ENCODE measurements at places on chromosomes 12 and 14.

GRCh38 chr14:37118673-37119366, 53.6 kb downstream of the SLC25A21 start:
- DNase-seq, result no peak

- DNase-seq, result no peak
These were observed 99.5 kb downstream of the NUAK1 start for GRCh38 chr12:106039242-106039641.

GRCh38 chr12:124115976-124116690, 143.1 kb downstream of the ZNF664 start:
- no peak for DNase-seq

DNA sequence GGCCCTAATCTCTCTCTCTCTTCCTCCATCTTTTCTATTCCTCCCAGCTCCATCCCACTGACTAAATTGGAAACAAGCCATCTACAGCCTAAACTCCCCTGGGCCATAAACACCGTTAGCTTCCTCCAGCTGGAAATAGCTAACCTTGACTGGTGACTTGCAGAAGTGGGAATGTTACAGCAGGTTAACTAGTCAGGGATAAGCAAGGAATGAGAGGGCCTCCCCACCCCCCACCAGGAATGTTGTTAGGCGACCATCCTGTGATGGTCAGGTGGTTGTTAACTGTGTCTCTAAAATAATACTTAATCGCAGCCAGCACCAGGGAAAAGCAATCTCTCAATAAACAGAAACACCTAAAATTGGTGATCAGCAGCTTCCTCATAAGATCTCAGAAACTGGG, 40.8 kb downstream of the MIS18BP1 start:
- DNase-seq, result no peak

DNA sequence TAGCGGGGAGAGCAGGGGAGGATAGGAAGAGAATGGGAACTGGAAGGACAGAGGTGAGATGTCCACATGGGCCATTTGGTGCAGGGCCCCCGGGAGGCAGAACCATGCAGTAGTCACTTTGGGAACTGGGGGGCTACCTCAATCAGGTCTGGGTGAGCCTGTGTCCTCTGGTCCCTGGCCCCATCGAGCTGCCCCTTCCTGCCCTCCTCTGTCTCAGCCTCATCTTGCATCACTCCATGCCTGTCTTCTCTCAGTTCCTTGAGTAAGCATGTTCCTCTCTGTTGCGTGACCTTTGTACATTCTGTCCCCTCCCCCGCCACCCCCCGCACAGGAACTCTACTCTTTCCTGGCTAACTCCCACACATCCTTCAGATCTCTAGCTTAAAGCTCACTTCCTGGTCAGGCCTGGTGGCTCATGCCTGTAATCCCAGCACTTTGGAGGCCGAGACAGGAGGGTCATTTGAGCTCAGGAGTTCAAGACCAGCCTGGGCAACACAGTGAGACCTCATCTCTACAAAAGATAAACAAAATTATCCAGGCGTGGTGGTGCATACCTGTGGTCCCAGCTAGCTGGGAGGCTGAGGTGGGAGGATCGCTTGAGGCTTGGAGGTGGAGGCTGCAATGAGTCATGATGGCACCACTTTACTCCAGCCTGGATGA, 23.2 kb downstream of the FOS start:
- DNase-seq, result no peak

DNA sequence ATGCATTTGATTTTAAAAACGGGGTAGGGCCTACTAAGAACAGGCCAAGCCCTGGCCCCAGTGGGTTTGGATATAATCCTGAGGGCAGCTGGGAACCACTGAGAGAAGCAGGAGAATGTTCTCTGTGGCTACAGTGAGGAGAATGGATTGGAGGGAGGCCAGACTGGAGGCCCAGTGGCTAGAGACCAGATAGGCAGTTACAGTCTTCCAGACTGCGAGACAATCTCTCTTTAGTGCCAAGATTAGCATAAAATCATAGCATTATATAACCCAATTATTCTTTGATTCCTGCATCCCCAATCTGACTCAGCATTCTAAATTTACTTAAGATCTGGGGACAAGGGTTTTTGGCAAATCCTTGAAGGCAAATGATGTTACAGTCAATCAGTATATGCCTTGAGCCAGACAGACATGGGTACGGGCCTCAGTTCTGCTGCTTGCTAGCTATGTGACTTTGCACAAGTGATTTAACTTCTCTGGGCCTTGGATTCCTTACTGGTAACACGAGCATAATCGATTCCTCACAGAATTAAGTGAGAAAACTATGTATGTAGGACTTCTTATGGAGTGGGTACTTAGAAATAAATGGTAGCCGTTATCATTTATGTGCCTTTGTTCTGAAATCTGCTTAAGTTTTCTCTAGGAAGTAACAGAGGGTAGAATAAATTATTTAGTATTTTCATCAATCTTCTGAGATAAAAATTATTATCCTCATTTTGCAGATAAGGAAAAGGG, 18.3 kb downstream of the NINJ2 start:
- DNase-seq, result no peak

- no peak for DNase-seq
These were observed 35.3 kb downstream of the CD9 start for GRCh38 chr12:6235499-6235898.

DNA sequence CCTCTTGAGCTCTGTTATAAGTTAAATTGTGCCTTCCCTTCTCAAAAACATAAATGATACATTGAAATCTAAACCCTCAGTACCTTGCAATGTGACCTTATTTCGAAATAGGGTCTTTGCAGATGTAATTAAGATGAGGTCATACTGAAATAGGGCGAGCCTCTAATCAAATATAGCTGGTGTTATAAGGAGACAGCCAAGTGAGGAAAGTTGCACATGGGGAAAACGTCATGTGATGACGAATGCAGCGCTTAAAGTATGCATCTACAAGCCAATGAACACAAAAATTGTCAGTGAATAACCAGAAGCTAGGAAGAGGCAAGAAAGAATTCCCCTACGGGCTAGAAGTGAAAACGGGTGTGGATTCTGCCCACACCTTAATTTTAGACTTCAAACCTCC, 305.2 kb upstream of the FOXG1 start:
- DNase-seq, result no peak

DNA sequence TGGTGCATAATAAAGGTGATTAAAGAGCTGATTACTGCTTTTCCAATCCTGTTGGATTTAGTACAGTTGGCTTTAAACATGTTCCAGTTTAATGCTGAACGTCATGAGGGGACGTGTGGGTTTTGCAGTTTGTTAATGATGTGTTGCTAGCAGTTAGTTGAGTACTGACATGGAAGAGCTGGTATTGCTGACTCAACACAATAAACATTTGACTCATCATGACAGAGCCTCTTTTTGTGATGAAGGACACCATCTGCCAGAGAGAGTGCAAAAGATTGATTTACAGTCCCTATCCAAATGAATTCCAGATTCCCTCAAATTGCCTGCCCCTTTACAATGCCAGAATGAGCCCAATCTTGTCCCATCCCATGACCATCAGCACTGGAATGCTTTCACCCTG, 346.2 kb upstream of the PRICKLE1 start:
- DNase-seq, result no peak

GRCh38 chr14:90693413-90693812, 122.8 kb downstream of the TTC7B start:
- no peak for DNase-seq

DNA sequence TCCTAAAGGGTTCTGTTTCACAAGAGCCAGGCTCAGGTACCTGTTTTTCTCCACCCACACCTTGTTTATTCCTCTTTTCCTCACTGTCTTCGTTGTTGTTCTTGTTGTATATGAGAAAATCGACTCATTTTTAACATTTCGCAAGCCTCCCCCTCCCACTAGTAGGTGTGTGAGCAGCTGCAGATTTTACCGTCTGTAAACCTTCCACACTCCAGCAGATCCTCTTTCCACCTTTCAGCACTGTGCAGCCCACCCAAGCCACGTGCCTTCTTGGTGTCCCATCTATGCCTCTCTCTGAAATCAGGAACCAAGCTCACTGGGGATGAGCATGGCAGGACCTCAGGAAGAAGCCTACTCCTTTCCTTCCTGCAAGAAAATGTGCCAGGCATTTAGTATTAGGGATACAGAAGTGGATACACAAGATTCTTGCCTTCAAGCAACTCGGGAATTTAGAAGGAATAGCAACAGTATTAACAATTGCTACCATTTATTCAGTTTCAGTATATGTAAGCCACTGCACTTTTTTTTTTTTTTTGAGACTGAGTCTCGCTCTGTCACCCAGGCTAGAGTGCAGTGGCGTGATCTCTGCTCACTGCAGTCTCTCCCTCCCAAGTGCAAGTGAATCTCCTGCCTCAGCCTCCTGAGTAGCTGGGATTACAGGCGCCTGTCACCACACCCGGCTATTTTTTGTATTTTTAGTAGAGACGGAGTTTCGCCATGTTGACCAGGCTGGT, 113.6 kb downstream of the CHST11 start:
- DNase-seq, result no peak

DNA sequence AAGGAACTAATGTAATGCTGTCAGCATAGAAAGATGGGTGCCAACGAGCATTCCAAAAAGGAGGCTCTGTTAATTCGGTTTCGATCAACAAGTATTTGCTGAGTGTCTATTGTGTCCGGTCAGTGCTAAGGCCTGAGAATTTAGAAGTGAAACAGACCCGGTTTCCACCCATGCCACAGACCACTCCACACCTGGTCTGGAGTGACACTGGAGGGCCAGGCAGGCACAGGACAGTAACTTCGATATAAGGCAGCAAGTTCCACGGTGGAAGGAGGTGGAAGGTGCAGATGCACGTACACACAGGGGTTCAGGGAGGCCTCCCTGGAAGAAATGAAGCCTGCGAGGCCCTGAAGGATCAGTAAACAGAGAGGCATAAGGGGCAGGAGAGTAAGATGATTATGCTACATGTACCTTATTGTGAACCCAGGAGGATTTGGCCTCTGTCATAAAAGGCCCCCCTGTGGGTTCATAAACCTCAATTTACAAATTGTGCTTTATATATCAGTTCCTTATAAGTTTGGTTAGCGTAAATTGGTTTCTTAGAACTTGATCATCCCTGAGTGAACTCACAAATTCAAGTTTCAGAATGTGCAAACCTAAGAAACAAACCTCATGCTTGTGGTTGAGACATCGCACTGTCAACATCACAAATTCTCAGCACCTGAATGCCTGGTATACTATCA, 25.9 kb downstream of the SSH1 start:
- no peak for DNase-seq

DNA sequence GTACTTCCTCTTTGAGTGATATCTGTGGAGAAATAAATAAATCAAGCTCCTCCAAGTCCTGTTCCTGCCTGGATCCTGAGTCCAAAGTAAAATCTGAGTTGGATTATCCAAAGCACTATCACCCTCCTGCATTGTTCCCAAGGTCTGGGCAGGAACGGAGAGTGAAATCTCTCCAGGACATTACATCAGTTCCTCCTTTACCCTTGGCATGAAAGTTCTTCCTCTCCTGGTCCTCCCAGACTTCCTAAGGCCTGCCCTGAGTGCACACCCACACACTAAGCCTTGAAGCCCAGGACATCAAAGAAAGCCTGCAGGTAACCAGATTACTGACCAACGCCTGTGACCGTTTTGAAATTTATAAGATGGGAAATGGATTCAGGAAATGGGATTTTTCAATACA, 206.8 kb upstream of the BCL2L14 start:
- no peak for DNase-seq

DNA sequence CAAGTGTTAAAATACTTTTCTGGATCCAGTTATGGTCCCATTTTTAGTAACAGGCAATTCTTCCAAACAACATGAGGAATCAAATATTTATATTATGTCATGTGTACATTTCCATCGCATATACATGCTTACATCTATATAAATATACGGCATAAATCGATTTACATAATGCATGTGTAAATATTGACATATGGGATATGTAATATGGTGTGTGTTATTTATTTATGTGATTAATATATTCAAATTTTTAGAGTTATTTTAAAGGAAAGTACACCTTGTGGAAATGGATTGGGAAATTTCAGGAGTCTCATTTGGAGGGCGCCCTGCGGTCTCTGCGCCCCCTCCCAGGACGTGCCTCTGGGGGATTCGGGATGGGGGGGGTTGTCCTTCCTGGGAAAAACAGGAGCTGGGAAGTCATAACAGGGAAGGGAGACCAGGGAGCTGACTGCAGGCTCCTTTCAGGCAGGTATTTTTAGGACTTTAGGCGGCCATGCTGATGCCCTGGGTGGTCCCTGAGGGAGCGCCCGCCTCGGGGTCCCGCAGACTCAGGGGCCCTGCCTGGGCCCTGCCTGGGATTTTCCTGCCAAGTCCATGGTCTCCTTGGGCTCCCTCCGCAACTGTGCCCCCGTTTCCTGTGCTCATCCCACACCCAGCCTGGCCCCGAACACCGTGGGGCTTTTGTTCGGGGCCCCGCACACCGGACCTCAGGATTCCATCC, 82.7 kb upstream of the SFSWAP start:
- no peak for DNase-seq

DNA sequence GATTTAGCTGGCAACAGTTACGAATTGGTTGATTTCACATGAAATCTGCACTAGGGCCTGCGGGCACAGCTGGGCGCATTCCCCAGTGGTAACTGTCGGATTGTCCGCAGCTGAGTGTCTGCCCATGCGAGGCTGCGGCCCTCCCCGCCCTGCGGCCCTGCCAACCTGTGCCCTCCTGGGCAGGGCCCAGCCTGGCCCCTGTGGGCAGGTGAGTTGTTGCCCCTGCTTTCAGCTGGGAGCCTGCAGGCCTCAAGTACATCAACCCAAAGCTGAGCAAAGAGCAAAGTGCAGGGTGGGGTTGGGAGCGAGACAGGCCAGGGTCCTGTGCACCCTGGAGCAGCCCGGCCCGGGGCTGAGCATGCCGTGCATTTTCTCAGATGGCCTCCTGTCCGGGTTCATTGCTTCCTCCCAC, 89.1 kb downstream of the ADGRD1 start:
- DNase-seq, result no peak

GRCh38 chr14:74176400-74176793, 62.9 kb upstream of the VSX2 start:
- DNase-seq, result no peak

GRCh38 chr14:99937475-99938244, 127.6 kb upstream of the EVL start:
- no peak for DNase-seq

DNA sequence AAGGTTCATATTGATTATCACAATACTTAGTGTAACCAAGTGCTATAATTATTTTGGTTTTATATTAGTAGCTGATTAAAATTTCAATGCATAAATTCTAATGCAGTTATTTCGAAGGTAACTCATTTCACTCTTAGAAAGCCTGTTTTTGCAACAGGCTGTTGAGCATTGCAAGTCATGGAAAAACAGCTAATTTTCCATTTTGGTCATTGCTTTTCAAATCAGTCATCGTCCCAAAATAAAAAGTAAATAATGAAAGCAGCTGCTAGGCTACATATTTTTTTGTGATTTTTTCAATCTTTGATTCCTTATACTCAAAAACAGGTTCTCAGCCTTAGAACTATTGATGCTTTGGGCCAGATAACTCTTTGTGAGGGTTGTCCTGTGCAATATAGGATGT, 22.9 kb downstream of the VEZT start:
- no peak for DNase-seq

DNA sequence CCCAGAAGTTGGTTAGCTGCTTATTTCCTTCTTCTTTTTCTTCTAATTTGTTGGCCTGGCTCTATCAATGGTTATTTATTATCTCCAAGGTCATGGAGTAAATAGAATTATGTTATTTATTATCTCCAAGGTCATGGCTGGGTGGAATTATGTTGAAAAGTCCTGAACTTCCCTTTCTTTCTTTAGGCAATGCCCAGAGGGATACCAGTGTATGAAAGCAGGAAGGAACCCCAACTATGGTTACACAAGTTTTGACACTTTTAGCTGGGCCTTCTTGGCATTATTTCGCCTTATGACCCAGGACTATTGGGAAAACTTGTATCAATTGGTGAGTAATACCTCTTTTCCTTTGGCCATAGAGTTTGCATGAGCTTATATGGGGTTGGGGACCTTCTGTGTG, 111.6 kb downstream of the SCN8A start:
- no peak for DNase-seq

All from right forelimb (tissue), 1 donor.